ENCODE measurements at places on chromosomes 7 and 10. TPM values are rescaled to one million over a fixed set of nuclear protein-coding genes. Genes with fewer than 3 reads are reported as not detected.

DNA sequence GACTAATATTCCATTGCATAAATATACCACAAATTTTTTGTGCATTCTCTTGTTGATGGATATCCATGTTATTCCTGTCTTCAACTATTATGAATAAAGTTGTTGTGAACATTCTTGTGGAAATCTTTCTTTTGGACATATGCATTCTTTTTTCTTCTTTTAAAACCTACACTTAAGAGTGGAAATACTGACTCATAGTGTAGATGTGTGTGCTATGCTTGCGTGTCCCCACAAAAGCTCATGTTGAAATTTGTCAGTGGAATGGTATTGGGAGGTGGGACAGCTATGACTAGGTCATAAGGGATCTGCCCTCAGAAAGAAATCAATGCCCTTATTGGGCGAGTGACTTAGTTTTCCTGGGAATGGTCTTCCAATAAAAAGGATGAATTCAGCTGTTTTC is 203.6 kb upstream of the PRSS58 start:
- no peak for DNase-seq

DNA sequence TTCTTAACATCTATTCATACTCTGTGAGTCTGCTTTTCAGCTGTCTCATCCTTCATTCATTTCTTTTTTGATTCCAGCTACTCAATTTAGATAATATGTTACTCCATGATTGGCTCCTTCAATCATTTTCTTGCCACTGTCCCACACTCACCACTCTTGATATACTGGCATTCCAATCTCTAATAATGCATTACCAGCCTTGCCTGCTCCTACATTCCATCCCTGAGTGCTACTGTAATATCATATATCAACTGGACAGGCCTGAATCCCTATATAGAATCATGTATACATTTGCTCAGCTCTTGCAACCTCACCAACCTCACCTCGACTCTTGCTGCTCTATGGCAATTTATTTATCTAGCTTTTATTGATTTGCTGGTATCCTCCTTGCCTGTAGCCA is 45.0 kb upstream of the SLC13A1 start:
- DNase-seq = no peak

- no peak for DNase-seq
Observed at GRCh38 chr7:156780724-156781455, 112.1 kb downstream of the LMBR1 start.

The LOXL4 gene
- 12.9 TPM for polyA plus RNA-seq

The OR2A12 gene
- not detected for polyA plus RNA-seq

The TLX1 gene
- polyA plus RNA-seq = not detected

DNA sequence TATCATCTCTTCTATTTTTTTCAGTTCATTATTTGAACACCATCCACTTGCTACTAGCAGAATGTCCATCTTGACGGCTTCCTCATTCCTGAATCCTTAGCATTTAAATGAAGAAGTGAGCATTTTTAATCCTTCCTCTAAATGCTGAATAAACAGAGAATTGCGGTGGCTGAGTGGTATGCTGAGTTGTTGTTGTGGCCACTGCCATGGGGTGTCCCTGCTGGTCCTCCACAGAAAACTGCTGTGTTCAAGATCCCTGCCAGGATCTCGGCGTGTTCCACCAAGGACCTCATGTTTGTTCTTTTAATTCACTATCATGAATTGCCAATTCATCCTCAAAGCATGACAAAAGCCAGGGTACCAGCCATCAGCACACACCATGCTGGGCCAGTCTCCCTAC is 48.9 kb upstream of the HABP2 start:
- no peak for DNase-seq

- no peak for DNase-seq
Observed at GRCh38 chr10:131431978-131432690, 120.6 kb upstream of the TCERG1L start.

DNA sequence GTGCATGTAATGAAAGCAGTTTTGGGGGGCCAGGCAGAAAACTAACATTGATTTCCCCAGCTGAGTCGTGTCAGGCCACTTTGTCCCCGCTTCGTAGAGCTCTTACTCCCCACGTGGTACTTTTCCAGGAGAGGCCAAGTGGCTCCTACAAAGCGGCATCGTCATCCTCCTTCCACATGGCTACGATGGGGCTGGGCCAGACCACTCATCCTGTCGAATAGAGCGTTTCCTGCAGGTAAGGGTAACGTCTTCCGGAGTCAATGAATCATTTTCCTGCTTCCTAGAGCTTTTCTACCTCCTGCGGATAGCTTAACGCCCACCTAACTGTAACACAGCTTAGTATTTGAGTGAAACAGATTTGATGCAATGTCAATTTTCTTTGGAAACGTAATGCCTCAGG is 21.7 kb upstream of the SEC61A2 start:
- DNase-seq = no peak

DNA sequence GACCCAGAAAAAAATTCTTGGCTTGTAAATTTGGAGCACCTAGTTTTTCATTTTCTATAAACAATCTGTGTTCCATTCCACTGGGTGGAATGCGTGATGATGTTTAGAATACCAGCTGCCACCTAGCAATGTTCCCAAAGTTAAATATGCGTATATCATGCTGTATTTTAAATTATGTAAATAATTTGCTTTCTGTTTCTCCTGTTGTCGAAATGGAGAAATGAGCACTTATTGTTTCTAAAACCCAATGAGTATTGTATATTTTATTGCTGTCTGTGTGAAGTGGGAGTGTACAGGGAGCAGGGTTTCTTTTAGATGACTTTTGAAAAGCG is 49.4 kb upstream of the CELF2 start:
- no peak for DNase-seq

GRCh38 chr7:151117565-151117964 is 31.3 kb downstream of the AGAP3 start:
- no peak for DNase-seq

DNA sequence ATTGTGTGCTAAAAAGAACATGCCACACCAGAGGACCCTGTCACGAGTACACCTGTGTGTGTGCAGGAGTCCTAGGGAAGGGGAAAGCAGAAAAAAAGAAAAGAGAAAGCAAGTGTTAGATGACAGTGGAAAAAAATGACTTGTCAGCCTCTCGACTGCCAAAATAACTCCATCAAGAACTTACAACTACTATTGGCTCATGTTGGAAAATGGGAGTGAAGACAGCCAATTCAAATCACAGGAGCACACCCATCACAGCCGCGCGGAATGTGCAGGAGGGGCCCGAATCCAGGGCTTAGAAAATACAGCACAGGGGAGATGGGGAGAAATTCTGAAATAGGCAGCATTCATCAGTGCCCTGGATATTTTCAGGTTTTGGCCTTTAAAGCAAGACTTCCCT is 38.1 kb upstream of the FOXI2 start:
- DNase-seq = peak; percentile 32

The AKR1B15 gene
- 0.32 TPM for polyA plus RNA-seq

DNA sequence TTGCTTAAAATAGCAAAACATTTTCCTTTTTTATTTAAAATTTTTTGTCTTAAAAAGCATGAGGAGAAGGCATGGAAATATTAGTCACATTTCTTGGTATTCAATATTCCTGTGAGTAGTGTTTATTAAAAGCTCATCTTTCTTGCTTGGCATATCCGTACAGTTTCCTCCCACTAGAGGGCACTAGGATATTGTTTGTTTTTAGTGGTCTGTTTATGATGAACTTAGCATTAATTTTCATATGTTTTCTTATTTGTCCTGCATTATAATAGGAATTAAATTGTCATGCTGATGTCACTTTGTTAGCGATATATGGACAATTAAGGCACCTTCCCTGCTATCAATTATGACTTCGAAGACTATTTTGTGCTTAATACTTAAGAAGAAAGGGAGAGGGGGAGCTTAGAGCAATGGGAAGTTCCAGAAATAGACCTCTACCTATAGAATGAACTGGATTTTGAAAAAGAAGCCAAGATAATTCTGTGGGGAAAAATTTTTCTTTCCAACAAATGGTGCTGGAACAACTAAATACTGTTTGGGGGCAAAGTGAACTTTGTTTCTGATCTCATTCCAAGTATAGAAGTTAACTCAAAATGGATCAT is 91.0 kb upstream of the STRIP2 start:
- peak; percentile 67 for DNase-seq

GRCh38 chr7:9022456-9022855 is 589.0 kb downstream of the NXPH1 start:
- no peak for DNase-seq

GRCh38 chr7:92836489-92836999 is at the start of gene CDK6:
CDK6 (minus strand) TSS chr7:92836573; CDS start chr7:92833323, 3,250 bp downstream.
- DNase-seq = peak; percentile 64

- no peak for DNase-seq
Observed at GRCh38 chr7:47659664-47660462, 78.0 kb upstream of the TNS3 start.

DNA sequence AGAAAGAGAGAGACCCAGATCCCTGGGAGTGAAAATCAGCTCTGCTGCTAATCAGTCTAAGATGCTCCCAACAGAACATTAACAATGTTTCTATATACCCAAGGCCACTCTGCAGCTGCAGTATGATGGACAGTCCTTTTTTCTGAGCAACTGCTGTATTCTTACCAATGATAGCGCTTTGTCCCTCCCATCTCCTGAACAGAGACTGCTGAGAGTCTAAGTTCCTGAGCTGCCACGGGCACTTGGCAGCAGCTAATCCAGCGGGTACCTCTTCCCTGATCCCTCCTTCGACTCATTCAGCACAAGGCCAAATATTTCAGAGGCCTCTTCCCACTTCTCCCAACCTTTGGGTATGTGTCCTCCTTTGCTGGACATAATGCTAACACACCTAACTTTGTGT is 7.7 kb downstream of the CPVL start:
- no peak for DNase-seq

DNA sequence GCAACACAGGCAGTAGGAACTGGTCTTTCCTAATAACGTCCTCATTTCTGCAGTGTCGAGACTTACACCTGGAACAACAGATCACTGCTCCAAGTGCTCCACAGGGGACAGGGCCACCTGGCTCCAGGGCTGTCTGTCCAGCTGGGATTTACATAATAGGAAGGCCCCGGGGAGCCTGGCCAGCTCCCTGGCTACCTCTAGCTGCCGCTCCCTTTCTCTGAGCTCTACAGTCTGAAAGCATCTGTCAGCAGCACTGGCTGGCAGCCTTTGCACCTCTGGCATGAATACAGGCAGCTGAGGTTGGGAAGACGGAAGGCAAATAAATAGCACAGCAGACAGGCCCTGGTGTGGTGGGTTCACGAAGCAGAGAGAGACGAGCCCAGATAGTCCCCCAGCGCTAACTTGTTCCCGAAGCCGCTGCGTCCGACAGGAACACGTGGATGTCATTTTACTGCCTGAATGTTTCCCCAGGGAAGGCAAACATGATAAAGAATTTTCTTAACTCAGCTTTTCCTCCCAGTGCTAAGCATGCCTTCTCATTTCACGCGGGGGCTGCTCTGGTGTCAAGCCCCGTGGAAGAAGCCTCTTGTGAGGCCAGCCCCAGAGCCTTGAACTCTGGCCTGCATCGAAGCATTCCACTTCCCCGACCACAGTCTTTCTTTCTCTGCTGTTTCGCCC is 105.4 kb downstream of the ITIH5 start:
- DNase-seq = no peak

GRCh38 chr10:130368761-130369560 is 232.8 kb downstream of the GLRX3 start:
- no peak for DNase-seq

The GGCT gene
- 36.4 TPM for polyA plus RNA-seq

The ELFN1 gene
- polyA plus RNA-seq = 6.1 TPM

DNA sequence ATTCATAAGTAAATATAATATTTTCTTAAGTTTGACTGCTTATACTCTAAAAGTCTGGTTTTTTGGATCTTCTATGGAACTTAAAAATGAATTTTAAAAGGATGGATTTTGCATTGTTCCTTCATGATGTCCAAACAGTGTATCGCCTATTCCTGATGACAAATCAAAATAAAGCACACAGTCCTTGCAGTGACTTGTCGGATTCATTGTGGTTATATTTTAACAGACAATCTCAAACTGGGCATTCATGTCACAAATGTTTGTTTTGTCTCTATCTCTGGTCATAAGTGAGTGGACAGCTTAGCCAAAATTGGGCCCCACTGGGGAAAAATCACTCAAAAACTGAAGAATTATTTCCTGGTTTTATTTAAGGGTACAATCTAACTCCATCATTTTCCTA is 74.8 kb downstream of the LMBR1 start:
- DNase-seq = no peak

The ZDHHC6 gene
- 32.2 TPM for polyA plus RNA-seq

DNA sequence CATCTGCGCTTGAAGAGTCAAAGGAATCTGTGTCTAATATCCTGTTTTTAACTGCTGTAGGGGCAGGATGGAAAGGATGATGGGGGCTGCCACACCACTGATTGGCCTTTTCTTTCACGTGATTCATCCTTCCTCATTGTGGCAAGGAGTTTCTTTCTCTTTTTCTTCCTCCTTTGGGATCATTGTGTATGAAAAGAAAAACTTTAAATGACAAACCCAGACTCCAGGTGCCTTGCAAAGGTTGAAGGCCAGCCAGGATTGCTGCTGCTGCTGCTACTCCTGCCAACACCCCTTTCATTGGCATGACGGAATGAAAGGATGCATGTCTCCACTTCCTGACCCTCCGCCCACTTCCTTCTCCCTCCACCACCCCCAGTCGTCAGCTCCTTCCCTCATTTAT is 6.5 kb upstream of the OIT3 start:
- peak; percentile 67 for DNase-seq

GRCh38 chr7:19491821-19492452 is 216.9 kb downstream of the POLR1F start:
- peak; percentile 7 for DNase-seq

DNA sequence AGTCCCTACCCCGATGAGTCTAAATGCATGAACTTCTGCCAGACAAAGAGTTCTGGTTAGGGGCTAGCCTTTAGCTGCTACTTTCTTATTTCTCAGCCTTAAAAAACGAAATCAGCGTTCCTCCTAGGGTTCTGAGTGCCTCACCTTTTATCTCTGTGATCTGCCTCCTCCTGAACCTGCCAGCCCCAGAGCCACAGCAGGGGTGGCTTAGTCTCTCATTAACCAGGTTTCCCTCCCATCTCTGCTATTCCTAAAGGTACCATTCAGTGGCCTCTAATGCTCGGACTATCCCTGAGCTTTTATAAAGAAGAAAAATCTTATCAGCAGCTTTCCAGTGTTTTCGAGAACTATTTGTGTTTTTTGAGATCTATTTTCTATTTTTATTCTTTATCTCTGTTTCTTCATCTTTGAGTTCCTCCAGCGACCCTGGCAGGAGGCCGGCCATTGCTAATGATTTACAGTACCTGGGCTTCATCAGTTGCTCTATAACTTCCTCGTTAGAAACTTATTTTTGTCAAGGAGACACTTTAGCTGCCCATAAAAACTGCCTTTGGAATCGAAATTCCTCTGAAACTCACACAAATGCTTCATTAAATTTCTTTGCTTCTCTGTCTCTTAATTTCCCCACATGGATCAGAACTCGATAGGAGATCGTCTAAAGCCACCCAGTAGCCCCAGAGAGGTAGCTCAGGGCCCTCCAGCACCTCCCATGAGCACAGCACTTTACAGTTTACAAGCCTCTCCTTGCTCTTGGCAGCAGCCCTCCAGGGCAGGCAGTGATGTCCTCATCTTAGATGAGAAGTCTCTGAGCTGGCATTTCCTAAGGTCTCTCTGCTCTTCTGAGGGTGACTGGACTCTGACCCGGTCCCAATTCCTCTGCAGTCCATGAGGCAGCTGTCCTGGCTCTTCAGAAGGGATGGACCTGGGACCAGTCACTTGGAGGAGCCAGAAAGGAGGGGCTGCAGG is 149.1 kb downstream of the EBF3 start:
- DNase-seq = no peak

GRCh38 chr10:11838298-11838852 is 15.2 kb downstream of the PROSER2 start:
- DNase-seq = no peak

The TMEM176A gene
- polyA plus RNA-seq = 10.7 TPM

The CCDC172 gene
- polyA plus RNA-seq = not detected

- no peak for DNase-seq
Observed at GRCh38 chr7:75955331-75955955, 39.0 kb downstream of the TMEM120A start.
